ENCODE measurements at places on chromosomes 2 and 18.
A peak's percentile ranks its signal among the peaks of the same experiment; 100 is the strongest.

GRCh38 chr2:71326968-71327367 lies 4.6 kb upstream of the ZNF638 start:
- DNase-seq: no peak

DNA sequence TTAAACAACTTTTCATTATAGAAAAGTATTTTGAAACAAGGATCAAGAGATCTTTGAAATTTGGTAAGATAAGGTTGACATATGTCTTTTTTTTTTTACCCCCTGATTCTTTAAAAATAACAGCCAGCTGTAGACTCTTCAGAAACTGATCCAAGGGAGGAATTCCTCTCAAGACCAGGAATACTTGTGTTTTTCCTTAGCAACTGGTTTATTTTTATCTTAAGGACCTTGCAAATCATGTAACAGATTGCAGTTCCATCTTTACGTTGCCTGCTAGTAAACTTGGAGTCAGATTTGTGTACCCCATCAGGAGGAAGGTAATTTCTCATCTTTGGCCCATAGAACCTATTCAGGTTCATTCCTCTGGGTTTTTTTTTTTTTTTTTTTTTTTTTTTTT lies 71.6 kb downstream of the BOLA3 start:
- no peak for DNase-seq

- peak; percentile 34 for DNase-seq
Measured at GRCh38 chr18:76821875-76822505, 367 bp upstream of the ZNF236 start.

DNA sequence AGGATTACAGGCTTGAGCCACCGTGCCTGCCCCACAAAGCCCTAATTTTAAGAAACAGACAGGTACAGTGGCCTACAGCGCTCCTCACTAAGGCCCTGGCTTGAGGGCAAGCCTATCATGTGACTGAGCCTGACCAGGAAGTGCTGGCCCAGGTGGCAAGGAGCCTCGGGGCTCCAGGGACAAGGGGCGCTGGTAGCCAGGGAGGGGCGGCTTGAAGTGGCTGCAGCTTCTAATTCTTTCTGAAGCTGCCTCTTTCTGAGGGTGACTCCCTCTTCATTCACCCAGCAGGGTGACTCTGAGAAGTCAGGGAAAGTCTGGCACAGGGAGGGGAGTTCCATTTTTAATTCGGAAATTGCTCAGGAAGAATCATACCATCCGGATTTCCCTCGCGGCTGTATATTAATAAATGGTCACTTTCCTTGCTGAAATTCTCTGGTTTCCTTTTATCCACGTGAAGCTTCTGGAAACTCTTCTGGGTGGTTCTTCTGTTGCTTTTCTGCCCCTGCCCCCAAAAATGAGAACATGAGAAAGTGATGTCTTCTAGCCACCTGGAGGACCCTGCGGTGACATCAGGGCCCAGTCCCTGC lies 115.7 kb downstream of the FAM210A start:
- no peak for DNase-seq

DNA sequence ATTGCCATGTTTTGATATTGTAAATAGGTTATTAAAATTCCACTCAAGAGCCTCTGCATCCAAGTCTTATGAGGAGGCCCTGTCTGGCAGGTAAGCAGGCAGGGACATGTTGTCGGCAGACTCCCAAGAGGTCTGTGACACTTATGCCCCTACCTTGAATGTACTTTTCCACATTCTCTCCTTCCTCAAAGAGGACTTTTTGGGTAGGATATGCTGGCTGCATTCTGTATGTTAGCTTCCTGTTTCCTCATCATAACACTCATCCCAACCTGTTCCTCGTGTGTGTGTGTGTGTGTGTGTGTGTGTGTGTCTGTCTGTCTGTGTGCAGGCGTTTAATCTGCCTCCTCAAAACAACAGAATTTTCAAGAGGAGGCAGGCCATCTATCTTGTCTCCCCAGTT lies 75.3 kb downstream of the USP40 start:
- no peak for DNase-seq

- DNase-seq: no peak
Measured at GRCh38 chr2:157159221-157159934, 98.1 kb upstream of the GALNT5 start.

GRCh38 chr18:31223371-31223770 lies 60.7 kb upstream of the DSC1 start:
- no peak for DNase-seq

GRCh38 chr2:129369437-129369836 lies 610.0 kb upstream of the RAB6C start:
- DNase-seq: no peak

- no peak for DNase-seq
Measured at GRCh38 chr2:216603010-216603883, 30.0 kb upstream of the IGFBP2 start.

GRCh38 chr18:7164323-7165004 lies 46.9 kb upstream of the LAMA1 start:
- no peak for DNase-seq

DNA sequence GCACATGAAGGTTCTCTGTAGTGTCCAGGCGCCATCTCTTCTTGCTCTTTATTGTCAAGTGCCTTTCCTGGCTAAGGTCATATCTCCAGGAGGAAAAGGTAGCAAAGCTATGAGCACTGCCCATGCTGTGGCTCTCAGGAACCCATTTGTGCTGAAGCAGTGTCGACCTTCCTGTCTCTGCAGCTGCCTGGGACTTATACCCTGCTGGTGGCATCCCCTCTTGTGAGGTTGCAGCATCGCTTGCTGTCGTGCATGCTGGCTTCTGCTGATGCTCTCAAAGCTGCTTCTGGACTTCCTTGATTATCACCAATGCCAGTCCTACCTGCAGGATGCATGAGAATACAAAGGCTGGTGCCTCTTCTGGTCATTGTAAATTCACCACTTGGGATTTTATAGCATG lies 22.1 kb upstream of the PTPN2 start:
- no peak for DNase-seq

GRCh38 chr2:43854671-43855070 lies 15.9 kb downstream of the ABCG8 start:
- no peak for DNase-seq

DNA sequence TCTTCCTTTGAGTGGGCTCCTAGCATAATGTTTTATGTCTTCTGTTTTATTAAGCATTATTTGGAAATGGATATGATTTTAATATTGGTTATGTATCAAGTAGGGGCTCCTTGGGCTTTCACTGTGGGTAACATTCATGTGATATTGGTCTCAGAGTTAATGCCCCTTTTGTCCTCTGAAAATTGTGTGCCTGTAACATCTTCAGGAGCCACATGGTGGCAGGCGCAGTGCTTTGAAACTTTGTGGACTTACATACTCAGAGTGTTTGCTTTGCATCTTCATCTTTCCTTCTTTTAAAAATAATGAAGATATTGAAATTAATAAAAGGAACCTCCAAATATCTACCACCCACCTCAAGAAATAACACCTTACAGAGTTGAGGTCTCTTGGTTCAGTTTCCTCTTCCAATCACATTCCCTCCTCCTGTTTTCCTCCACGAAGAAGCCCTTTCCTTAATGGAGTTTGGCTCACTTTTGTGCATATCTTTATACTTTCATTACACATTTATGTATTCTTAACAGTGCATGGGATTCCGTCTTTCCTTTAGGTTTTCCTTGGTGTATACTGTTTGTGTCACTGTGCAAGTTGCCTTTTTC lies 73.5 kb downstream of the LIMS1 start:
- no peak for DNase-seq

DNA sequence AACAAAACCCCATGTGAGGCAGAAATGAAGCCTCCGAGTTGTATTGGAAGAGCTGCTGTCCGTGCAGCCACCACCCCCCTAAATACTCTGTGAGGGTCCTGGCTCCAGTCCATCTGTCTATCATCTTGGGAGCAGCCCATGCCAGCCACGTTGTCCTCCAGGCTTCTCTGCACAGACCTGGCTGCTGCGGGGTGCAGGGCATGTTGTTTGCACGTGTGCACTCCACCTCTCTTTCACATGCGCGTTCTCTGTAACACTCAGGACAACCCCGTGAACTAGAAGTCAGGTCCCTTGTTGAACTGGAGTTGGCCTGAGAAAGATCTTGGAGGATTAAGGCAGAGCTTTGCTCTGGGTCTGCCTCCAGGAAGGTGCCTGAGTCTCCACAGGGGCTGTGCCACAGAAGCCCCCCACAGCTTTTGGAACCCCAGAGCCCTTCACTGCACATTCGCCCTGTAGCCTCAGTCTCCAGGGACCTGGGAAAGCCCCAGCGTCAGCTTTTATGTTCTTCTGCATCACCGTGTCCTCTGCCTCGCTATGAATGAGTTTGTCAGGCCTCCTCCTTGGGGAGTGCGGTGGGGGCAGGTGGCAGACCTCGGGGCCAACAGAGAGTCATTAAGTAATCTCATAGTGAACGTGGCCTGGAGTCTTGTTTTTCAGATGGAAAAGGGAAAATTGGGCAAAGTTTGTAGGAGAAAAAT lies 16.6 kb downstream of the RTP5 start:
- DNase-seq: no peak

DNA sequence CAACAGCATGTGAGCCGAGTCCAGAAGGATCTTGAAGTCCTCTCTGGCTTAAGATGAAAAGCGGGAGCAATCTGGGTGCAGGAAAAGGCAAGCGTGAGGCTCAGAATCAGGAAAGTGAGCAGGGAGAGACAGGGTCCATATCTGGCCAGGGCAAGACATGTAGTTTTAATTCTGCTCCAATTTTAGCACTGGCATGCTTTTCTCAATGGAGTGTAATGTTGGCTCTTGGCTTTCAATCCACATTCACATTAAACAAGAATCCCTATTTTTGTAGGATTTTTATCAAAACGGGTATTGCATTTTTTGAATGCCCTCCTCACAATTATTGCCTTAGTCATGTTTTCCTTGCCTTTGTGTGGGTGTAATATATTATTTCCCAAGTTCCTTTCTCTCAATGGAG lies 6.0 kb downstream of the SPATA3 start:
- DNase-seq: no peak

- no peak for DNase-seq
Measured at GRCh38 chr2:240139666-240140393, 628 bp downstream of the OTOS start.

GRCh38 chr18:47975701-47976100 lies 45.2 kb upstream of the SMAD2 start:
- no peak for DNase-seq
